ENCODE measurements at places on chromosomes 13 and 19. TPM values are rescaled to one million over a fixed set of nuclear protein-coding genes. Genes with fewer than 3 reads are reported as not detected.

GRCh38 chr19:31353833-31354232 lies 4.6 kb upstream of the TSHZ3 start:
- no peak for DNase-seq

- DNase-seq: no peak
Measured at GRCh38 chr13:112078879-112079531, 12.1 kb downstream of the SOX1 start.

Gene COL5A3
- 0.67 TPM for polyA plus RNA-seq

DNA sequence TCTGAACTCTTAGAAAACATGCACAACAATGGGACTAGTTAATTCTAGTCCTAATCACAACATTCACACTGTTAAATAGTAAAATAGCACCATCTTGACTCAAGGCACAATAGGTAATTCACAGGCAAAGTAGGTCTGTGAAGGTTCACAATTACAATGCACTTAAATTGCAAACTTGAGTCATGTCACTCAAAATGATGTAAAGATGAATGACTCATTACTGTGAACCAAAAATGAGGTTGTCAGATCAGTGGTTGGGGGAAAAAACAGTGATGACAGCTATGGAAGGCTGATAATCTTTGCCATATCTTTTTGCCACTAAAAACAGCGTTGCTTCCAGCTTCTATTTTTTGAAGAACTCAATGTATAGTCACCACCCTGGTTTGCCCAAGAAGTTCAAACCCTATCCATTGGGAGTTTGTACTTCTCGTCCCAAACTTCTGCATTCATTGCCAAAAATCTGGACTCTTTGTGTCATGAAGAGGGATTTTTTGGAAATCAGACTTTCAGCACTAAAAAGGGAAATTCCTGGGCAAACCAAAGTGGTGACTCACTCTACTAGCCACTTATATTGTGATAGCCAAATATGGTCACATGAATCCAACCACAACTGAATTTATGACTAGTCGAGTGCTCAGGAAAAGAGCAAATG lies 200.9 kb upstream of the TMTC4 start:
- DNase-seq: no peak

Gene OR4F17
- polyA plus RNA-seq: 0.07 TPM

DNA sequence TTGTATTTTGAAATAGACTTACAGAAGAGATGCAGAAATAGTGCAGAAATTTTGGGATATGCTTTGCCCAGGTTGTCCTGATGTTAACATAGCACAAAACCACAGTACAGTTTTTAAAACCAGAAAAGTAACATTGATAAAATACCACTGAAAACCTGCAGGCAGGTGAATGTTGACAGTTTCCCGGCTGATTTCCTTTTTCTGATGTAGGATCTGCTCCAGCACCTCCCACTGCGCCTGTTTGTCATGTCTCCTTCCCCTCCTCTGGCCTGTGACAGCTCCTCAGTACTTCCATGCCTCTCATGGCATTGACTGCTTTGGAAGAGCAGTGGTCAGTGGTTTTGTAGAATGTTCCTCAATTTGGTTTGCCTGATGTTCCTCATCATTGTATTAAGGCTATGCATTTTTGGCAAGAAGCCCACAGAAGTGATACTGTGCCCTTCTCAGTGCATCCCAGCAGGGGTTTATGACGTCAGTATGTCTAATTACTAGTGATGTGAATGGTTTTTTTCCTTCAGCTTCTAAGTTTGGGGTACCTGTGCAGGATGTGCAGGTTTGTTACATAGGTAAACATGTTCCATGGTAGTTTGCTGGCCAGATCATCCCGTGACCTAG lies 31.0 kb downstream of the TDRD12 start:
- no peak for DNase-seq

Gene ATCAY
- not detected for polyA plus RNA-seq

DNA sequence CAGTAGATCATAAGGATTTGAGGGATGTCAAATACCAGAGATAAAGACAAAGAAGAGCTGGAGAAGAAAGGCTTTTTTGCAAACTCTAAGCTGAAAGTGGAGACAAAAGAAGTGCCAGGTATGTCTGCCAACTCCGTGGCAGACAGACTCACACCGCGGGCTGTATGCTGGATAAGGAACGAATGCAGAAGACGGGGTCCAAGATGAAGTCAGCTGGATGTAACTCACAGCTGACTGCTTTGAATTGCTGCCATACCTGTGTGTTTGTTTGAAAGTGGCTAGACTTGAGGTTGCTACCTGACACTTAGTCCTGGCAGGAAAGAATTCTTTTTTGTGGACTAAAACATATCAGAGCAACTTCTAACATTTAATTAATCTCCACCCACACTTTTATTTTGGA lies 398.8 kb downstream of the DLEU7 start:
- no peak for DNase-seq

Data from small intestine (tissue), 16 donors.